AG20443 (cell line): ENCODE measurements at places on chromosomes 6 and 20.
A peak's percentile ranks its signal among the peaks of the same experiment; 100 is the strongest.

- peak; percentile 78 for DNase-seq
Observed at GRCh38 chr20:4150070-4150441, 134.7 kb upstream of the RNF24 start.

DNA sequence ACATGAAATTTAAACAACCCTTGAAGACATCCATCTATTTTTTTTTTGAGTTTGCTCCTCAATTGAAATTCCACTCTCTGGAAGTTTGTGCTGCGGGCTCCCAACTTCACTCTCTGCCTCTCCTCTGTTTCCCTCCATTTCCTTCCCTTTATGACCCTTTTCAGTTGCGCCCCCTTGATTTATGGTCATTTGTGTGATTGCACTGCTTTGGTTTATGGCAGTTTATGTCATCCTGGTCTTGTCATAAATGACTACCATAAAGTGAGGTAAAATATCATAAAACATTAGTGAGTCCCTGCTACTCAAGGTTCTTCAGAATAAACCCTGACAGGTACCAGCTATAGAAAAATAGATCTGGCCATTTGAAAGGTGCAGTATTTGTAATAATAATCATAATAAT is 348.3 kb upstream of the ZFP64 start:
- DNase-seq = no peak

- DNase-seq = no peak
Observed at GRCh38 chr20:24458436-24458835, 11.0 kb upstream of the SYNDIG1 start.

- no peak for DNase-seq
Observed at GRCh38 chr20:6184086-6184485, 61.3 kb upstream of the FERMT1 start.

DNA sequence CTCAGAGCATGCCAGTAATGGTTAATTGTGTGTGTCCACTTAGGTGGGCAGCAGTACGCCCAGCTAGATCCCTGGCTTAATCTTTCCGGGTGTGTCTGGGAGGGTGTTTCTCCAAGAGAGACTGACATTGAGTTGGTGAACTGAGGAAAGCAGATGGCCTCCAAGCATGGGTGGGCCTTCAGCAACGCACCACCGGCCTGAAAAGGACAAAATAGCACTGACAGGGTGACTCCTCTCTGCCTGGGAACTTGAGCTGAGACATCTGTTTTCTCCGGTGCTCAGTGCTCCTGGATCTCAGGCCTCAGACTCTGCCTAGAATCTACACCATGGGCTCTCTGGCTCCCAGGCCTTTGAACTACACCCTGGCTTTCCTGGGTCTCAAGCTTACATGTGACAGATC is 43.2 kb downstream of the C6orf118 start:
- no peak for DNase-seq

DNA sequence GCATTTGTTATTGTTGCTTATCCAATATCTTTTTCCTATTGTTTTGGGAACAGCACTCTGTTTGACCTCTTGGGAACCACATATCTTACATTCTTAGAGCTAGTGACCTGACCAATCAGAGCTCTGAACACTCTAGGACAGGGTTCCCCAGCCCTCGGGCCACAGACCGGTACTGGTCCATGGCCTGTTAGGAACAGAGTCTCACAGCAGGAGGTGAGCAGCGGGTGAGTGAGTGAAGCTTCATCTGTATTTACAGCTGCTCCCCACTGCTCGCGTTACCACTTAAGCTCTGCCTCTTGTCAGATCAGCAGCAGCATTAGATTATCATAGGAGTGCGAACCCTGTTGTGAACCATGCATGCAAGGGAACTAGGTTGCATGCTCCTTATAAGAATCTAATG is 226.0 kb upstream of the TSHZ2 start:
- DNase-seq = no peak

- no peak for DNase-seq
Observed at GRCh38 chr6:161954699-161955276, 680.9 kb upstream of the AGPAT4 start.

- peak; percentile 69 for DNase-seq
Observed at GRCh38 chr6:56693246-56693607, 50.5 kb upstream of the DST start.

DNA sequence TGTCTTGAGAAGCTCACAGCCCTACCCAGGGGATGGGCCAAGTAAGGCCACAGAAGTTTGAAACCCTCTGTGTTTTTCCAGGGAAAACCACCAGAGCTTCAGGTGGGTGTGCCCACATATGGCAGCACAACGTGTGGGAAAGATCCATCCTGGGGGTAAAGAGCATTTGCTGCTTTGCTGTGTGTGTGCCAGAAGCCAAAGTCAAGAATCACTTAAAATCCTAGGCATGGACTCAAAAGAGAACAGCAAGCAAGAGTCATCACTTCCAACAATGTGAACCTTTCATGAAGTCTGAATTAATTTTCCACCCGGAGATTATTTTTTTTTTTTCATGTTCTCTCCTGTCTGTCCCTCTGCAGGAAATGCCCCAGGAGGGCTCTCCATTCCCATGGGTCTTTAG is 308.2 kb upstream of the SGK1 start:
- peak; percentile 20 for DNase-seq

DNA sequence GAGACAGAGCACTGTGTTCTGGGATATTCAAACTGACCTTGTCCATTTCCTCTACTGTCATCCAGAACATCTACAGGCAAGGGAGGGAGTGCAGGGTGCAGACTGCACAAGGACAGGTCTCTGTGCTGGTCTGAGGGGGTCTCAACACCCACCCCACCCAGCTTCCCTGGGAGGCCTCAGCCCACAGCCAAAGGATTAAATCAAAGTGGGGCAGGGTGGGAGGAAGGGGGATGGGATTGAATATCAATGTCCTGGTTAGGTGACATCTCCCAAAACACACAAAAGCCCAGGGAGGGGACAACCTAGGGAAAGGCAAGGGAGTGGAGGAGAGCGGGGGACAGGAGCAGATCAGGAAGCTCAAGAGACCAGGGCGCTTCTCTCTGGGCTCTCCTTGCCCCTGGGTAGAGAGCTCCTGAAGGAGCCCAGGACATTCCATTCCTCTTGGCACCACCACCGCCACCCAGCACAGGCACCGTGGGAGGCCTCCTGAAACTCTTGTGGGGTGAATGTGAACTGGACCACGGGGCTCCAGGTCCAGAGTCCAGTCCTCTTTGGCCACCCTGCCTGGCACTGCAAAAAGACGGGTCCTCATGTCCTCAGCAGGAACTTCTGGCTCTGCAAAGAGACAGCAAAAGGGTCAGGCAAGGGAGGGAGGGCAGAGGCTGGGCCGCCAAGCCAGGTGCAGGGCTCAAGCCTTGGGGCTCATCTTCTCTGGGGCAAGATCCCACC is 73.9 kb downstream of the JPH2 start:
- no peak for DNase-seq

DNA sequence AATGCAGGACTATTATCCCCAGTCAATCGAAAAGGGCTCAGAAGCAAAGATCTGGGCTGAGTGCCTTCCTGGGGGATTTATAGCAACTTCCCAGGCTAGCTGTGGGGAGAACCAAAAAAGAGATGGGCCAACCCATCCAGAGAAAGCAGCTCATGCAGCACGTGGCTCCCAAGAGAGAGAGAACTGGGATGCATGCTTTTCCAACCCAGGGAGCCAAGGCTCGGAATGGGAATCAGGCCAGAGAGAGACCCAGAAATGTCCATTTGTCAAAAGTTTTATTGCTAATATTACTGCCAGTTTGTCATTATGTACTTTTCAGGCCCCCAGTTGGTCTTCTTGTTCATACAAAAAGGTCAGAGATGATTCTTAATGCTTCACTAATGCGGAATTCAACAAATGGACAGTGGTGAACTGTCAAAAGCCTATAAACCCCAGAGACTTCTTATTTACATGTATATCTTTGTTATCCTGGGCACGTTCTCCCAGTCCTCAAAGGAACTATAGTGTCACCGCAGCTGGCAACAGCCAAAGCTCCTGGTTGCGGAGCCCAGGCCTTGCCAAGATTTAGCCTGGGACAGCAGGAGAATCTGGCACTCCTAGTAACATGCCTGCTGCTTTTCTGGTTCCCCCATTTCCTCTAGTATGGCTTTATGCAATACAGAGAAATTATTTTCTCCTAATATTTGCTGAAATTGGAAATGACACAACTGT is 139.1 kb upstream of the POU3F2 start:
- no peak for DNase-seq

- no peak for DNase-seq
Observed at GRCh38 chr6:42105156-42105648, 37.2 kb downstream of the C6orf132 start.

DNA sequence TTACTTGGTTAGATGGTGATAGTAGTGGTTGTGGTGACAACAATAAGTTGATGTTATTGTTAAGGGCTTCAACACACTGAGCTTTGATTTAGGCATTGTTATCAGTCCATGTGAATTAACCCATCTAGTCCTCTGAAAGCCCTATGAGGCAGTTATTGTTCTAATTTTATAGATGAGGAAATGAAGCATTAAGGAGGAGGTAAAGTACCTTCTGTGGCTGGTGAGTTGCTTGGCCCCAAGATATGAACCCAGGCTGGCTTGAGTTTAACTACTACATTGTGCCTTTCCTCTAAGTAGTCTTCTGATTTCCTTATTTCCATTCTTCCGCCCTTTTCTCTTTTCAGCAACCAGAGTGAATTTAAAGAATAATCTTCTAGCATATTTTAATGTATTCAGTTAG is 81.7 kb downstream of the QKI start:
- no peak for DNase-seq

GRCh38 chr6:47680051-47680450 is 18.3 kb upstream of the ADGRF4 start:
- no peak for DNase-seq

- peak; percentile 50 for DNase-seq
Observed at GRCh38 chr6:15062516-15063252, 183.2 kb upstream of the JARID2 start.

- DNase-seq = no peak
Observed at GRCh38 chr6:45597424-45597823, 219.7 kb upstream of the SUPT3H start.

DNA sequence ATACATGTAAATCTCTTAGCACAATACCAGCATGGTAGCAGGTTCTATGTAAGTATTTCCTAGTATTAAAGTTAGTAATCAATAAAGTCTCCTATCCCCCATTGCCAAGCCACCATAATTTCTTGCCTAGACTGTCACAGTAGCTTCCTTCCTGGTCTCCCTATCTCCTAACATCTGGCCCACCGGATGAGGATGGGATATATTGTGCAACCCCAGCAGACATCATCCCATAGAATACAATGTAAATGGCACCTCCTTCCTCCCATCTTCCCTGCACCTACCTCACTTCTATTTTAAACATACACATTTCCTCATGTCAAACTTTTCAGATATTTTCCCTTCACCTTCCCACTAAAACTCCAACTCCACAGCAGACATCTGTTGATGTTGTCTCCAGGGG is 3.5 kb upstream of the BTN3A1 start:
- no peak for DNase-seq

DNA sequence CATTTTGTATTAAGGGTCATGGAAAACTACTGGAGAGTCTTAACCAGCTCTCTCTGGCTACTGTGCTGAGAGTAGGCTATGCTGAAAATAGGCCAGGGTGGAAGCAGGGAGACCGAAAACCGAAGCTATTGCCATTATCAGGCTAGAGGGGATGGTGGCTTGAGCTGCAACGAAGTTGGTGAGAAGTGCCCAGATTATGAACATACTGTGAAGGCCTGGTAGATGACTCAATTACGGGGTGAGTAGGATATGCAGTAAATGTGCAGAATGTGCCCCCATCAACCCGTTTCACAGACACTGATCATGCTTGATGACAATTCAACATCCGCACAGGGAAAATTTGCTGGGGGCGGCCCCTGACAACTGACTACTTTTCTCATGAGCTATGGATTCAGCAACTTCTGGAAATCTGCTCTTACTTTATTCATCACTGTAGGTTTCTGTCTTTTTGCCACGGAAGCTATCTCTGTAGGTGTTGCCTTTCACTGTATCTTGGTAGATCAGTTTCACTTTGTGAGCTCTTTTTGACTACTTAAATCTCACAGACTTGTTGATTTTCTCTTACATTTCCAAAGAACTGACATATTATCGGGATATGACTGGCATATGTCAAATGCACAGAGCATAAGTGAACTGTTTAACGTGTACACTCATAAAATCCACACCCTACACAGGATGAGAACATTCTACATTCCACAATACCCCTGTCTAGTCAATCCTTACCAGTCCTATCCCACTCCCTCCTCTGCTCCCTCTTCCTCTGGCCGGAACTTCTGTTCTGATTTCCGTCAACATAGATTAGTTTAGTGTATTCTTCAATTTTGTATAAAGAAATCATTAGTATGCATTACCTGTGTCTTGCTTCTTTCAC is 15.5 kb upstream of the MEP1A start:
- DNase-seq = no peak

DNA sequence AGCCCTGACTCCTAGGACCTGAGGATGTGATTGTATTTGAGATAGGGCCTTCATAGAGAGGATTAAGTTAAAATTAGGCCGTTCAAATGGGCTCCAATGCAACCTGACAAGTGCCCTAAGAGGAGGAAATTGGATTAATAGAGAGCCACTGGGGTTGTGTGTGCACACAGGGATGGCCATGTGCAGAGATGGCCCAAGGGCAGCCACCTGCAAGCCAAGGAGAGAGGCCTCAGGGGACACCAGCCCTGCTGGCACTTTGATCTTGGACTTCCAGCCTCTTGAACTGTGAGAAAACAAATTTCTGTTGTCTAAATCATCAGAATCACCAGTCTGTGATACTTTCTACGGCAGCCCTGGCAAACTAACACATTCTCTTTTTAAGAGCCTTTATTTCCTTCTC is 598.8 kb downstream of the UTRN start:
- DNase-seq = no peak

DNA sequence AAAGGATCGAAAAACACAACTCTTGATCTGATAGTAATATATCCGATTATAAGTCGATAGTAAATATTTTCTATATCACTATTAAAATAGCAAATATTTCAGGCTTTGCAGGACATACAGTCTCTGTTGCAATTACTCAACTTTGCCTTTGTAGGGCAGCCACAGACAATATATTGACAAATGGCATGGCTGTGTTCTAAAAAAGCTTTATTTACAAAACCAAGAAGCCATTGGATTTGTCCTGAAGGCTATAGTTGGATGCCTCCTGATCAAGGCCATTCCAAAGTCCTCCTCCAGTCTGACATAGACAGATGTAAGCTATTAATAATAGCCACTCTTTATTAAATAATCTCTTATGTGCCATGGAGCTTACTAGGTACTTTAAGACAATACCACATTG is 5.9 kb downstream of the OCSTAMP start:
- no peak for DNase-seq

DNA sequence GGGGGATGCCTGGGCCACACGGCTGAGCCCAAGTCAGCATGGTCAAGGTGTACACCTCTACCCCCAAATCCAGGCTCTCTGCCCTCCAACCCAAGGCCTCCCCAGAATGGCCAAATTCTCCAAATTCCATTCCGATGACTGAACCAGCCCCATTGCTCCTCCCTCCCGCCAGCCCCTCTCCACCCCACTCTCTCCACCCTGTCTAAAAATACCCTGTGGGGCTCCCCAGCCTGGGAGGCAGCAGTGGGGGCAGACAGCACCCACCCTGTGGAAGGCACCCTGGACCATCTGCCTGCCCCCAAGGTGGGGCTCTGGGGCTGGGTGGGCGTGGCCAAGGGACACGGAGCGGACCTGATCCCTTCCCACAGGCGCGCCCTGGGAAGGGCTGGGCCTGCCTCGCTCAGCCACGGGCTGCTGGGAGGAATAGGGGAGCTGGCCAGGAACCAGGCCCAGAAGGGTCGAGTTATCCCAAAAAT is 11.4 kb downstream of the TEAD3 start:
- peak; percentile 75 for DNase-seq
